Vagina (tissue), 2 donors: ENCODE measurements at places on chromosomes 12 and 14.

- peak; percentile 70 for DNase-seq
Observed at GRCh38 chr14:61471297-61472005, 150.1 kb downstream of the PRKCH start.

DNA sequence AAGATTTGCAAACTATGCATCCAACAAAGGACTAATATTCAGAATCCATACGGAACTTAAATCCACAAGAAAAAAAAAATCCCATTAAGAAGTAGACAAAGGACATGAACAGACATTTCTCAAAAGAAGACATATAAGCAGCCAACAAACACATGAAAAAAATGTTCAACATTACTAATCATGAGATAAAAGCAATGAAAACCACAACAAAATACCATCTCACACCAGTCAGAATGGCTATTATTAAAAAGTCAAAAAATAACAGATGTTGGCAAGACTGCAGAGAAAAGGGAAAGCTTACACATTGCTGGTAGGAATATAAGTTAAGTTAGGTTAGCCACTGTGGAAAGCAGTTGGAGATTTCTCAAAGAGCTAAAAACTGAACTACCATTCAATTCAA, 16.2 kb downstream of the CDK17 start:
- DNase-seq = no peak

GRCh38 chr14:74965486-74966153, 10.2 kb upstream of the PGF start:
- DNase-seq = no peak

GRCh38 chr12:1731019-1731687, 40.3 kb downstream of the ADIPOR2 start:
- DNase-seq = no peak

DNA sequence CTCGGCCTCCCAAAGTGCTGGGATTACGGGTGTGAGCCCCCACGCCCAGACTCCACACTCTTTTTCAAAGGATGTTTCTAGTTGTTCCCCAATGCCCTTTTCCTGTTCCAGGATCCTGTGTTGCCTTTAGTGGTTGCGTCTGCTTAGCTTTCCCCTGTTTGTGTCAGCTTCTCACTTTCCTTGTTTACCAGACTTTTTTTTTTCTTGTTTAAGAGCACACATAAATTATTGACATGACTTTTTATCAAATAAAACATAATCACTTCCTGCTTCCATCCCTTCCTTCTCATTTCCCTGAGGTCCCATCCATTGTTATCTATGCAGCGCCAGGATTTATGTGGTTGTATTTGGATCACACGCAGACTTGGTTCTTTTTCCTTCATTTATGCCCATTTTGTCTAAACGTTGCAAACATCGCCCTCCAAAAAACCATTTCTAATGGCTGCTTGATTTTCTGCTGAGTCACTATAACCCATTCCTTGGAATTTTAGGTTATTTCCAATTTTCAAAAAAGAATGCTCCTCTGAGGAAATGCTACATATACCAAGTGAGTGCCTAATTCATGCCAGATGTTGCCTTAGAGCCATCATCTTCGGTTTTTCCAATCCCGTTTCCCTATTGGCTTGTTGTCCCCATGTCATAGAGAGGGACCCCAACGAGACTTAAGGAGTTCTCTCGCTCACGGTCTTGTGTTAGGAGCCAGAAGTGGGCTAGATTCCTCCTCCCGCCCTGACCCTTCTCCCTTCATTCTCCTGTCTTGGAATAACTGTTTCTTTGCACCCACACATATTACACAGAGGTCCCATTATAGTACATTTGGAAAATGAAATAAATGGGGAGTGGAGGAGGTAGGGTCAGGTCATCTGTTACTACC, 13.5 kb upstream of the CYP46A1 start:
- no peak for DNase-seq
